ENCODE measurements at places on chromosomes 1 and 21.

GRCh38 chr1:31570906-31571305 is 5.4 kb upstream of the TINAGL1 start:
- no peak for DNase-seq

DNA sequence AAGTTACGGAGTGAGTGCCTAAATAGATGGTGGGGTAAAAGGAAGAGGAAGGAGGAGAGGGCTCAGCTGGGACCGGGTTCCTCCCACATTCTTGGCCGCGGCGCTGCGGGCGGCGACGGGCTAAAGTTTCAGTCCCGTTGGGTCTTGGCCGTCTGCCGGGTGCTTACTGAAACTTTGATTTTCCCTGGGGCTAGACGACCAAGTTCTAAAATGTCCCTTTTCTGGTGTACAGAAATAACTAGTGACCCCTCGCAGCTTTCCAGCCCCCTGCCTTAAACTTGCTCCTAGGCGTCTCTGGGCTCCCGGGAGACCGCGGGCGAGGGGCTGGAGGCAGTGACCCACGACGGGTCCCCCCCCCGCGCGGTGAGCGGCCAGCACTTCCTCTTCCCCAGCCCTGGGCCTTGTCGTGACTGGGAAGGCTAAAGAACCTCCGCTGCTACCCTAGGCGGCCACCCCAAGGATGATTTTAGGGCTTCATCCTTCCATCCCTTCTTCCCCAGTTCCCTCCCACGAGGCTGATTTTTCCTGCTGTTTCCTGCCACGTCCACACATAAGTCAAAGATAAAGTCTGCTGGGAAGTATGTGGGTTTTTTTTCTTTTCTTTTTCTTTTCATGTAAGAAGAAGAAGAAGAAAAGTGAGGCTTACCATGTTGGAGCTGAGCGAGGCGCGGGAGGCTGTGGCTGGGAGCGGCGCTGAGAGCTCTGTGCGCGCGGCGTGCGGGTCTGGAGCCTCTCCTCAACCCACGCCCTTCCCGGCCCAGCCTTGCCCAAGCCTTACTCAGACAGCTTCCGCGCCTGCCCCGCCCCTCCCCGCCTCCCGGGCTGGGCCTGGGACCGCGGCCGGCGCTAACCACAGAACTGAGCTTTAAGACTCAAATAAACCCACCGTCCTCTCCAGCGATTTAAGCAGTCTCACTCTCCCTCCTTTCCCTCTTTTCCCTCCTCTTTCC is at the start of gene S100A11:
S100A11 (minus strand) TSS at position 738 of the 950 bp plus-strand sequence; CDS start at position 649, 89 bp downstream.
- DNase-seq, result peak; percentile 71

- no peak for DNase-seq
These were observed 35.3 kb downstream of the FCRL5 start for GRCh38 chr1:157517016-157517415.

DNA sequence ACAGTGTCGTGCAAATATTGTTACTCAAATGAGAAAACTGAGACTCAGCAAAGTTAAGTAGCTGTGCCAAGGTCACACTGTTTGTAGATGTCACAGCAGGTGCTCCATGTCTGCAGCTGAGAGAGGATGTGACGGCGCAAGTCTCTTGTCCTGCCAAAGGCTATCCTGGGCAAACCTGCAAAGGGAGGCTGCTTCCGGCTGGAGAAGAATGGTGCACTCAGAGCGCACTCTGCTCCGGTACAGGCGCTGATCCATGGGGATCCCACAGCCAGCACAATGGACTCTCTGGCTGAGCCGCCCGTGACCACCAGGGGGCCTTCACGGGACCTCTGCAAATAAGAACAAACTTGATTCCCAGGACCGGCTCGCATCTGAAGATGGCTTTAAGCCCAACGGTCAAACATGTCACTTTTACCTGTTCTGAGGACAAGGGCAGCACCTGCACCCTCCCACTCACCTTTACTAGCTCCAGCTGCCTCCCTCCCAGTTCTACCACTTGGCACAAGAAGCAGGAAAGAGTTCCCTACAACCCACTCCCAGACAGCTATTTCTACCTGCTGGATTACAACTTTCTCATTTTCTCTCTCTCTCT is 21.9 kb downstream of the RD3 start:
- DNase-seq, result peak; percentile 14

GRCh38 chr1:22800629-22801028 is 90.0 kb downstream of the EPHB2 start:
- no peak for DNase-seq
